ENCODE measurements at places on chromosomes 11 and 22. TPM values are rescaled to one million over a fixed set of nuclear protein-coding genes. Genes with fewer than 3 reads are reported as not detected.

MYO7A gene
- polyA plus RNA-seq = 4.8 TPM

SYT8 gene
- not detected for polyA plus RNA-seq

TCP11L1 gene
- 4.4 TPM for polyA plus RNA-seq

PPP2R5B gene
- 8.0 TPM for polyA plus RNA-seq

ZNF215 gene
- polyA plus RNA-seq = 0.42 TPM

VPREB1 gene
- not detected for polyA plus RNA-seq

MPZL2 gene
- polyA plus RNA-seq = 5.7 TPM

GGTLC3 gene
- polyA plus RNA-seq = not detected

NUDT8 gene
- not detected for polyA plus RNA-seq

GGT1 gene
- 3.5 TPM for polyA plus RNA-seq

CLMP gene
- polyA plus RNA-seq = 33.7 TPM

OTOG gene
- polyA plus RNA-seq = not detected

TEF gene
- polyA plus RNA-seq = 26.2 TPM

MS4A12 gene
- not detected for polyA plus RNA-seq

OR52E8 gene
- polyA plus RNA-seq = not detected
